ENCODE measurements at places on chromosomes 7 and 10. TPM values are rescaled to one million over a fixed set of nuclear protein-coding genes. Genes with fewer than 3 reads are reported as not detected.

DNA sequence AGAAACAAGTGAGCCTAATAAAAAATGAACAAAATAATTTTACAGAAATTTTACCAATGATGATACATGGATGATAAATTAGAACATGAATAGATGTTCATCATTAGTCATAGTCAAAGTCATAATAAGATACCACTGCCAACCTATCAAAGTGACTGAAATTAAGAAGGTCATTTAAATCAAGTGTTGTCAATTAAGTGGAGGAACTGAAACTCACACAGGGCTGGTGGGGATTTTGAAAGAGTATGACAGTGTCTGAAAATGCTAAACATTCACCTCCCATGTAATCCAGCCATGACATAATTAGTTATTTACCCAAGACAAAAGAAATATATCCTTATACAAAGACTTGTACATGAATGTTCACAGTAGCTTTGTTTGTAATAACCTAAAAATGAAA lies 57.1 kb upstream of the DYNC1I1 start:
- DNase-seq = no peak

GRCh38 chr10:74186678-74187077 lies 35.7 kb downstream of the ADK start:
- DNase-seq = no peak

- no peak for DNase-seq
These were observed 200.3 kb upstream of the ZWINT start for GRCh38 chr10:56561336-56561735.

DNA sequence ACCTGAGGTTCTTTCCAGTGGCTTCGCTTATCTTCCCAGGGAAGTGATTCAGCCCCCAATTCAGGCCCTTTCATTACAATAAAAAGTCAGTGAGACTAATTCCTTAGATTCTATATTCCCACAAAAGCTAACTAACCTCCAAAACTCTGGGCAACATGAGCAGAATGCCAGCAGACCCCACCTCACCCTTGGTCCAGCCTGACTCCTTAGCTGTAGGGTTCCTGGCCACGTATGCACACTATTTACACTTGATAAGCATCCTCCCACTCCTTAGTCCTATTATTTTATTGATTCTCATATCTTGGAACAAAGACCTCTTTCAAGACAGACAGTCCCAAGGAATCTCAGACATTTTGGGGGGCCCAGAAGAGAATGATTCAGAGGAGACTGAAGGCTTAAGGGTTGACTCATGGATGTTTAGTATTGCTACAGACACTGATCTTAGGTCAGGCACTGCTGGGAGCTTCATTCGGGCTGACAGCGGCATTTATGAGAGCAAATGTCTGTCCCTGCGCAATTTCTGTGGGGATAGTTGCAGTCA lies 162.6 kb upstream of the GDF10 start:
- no peak for DNase-seq

- DNase-seq = no peak
These were observed 244.4 kb upstream of the PPP2R2D start for GRCh38 chr10:131656431-131656841.

DNA sequence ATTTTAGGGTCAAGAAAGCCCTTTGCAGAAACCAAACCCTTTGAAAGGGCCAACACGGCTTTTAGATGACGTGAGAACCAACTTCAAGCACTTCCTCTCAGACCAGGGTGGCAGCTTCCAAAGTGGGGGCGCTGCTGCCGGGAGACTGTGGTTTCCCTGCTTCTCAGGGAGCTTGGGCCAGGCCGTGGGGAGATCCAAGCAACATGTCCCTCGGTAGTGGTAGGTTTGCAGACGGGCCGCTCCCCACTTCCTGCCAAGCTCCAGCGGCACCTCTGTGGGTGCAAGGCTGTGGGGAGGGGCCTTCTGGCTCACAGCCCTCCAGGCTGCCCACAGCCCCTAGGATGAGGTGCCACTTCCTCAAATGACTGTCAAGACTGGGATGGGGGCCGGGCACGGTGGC lies 132.4 kb downstream of the FAM53B start:
- no peak for DNase-seq

DNA sequence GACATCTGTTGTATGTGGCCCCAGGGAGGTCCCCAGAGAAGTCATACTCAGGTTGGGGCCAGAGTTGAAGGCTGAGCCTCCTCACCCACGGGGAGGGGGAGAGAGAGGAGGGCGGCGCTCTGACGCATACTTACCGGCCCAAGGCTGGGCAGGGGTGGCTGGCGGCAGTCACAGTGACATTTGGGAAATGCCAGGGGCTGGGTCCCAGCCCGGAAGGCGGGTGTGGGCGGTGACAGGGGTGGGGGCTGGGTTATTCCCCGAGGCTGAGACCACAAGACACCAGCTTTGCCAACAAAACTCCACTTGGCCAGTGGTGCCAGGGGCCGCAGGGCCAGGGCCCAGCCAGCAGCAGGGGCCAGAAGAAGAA lies 41.1 kb downstream of the RASGEF1A start:
- DNase-seq = peak; percentile 40

DNA sequence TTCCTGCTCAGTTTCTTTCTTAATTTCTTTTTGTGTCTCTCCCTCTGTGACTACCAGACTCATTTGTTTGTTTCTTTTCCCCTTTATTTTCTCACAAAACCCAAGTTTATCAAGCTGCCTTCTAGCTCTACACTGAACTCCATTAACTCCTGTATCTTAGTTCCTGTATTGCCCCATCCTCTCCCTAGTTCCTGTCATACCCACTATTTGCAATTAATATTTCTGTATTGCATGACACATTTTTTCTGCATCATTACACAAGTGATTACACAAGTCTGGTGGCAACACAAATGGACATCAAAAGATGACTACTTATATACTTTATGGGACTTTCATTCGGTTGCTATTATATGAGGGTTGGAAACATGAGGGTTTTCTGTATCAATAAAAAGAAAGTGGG lies 26.9 kb upstream of the OR9A4 start:
- DNase-seq = no peak

- no peak for DNase-seq
These were observed 101.6 kb downstream of the OTUD1 start for GRCh38 chr10:23540401-23541030.

- no peak for DNase-seq
These were observed 53.3 kb downstream of the SEMA3D start for GRCh38 chr7:85133560-85133959.

TAS2R41 gene
- total RNA-seq = 0.34 TPM
